Daoy (cell line): ENCODE measurements at places on chromosomes 2 and 18. TPM values are rescaled to one million over a fixed set of nuclear protein-coding genes. Genes with fewer than 3 reads are reported as not detected.

GRCh38 chr18:10010611-10011015 lies 96.8 kb downstream of the VAPA start:
- peak; percentile 29 for DNase-seq

DNA sequence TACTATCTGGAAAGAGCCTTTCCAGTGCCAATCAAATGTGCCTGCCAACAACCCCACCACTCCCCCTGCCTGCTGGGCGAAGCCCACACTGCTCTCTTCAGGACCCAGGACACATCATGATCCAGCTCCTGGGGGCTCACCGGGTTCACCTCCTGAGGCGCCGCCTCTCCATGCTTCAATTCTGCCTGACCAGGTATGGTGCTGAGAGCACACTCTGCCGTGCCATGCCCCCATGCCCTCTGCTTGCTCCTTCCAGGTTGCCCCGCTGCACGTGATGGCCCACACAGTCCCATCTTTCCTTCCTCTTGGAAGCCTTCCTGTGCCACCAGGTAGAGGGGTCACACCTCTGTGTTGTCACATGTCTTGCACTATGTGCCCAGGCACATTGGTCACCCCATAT lies 47.5 kb downstream of the ASB18 start:
- no peak for DNase-seq

GRCh38 chr18:66599190-66599589 lies 4.7 kb downstream of the CDH19 start:
- no peak for DNase-seq

- no peak for DNase-seq
Measured at GRCh38 chr18:8607776-8608742, 1.2 kb upstream of the RAB12 start.

DNA sequence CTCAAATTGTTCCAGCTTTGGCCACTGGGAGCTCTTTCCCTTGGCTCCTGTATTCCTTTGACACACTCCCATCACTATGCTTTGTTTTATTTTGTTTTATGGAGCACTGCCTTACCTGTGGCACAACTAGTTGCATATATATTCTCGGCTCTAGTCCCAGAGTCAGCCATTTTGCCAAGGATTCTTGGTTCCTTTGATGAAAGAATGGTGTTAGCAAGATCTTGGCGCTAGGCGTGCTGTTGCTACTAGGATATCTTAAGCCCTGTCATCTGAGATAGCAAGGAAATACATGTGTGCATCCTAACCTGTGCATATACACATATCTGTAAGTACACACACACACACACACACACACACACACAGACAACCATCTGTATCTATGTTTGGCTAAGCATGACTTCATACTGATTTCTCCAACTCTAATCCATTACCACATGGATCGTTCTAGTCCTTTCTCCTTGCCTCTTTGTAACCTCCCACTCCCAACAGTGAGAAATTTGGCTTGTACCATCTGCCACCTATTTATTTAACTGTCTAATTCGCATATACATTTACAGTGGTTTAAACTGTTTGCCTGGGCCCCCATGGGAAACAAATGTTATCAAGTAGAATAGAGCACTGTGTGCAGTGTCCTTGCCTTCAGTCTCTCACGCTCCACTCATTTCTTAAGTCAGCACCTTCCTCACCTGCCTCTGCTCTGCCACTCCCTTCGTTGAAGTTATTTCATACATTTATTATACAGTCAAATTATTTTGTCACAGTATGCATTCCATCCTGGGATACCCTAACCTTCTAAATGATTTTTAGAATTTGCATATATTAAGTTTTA lies 137.5 kb upstream of the MAP3K20 start:
- DNase-seq, result no peak

DNA sequence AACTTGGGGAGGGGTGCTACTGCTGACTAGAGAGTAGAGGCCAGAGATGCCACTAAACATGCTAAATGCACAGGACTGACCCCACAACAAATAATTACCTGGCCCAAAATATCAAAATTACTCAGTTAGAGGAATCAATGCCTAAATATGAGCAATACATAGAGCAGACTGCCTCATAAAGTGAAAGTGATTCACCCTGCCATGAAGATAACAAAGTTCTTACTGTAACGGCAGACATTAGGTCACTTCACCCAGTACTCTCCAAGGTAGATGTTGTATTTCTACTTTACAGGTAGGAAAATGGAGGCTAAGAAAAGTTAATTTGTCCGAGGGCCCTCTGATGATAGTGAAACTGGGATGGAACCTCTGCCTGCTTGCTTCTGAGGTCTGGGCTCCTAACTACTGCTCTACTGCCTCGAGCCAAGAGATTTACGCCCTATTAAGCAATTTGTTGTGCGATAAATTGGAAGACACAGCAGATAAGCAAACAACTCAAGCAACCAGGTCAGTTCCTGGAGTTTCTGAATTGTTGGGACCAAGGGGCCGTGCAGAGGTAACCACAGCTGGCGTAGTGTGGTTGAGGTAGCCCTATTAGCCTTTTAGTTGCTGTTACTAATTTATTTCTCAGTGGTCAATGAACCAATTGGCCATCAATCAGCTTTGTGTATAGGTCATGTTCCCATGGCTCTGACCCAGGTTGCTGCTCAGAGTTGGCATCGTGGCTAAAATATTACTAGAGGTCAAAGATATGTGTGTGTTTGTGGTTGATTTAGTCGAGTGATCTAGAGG lies 4.8 kb downstream of the DHRS9 start:
- peak; percentile 31 for DNase-seq

DNA sequence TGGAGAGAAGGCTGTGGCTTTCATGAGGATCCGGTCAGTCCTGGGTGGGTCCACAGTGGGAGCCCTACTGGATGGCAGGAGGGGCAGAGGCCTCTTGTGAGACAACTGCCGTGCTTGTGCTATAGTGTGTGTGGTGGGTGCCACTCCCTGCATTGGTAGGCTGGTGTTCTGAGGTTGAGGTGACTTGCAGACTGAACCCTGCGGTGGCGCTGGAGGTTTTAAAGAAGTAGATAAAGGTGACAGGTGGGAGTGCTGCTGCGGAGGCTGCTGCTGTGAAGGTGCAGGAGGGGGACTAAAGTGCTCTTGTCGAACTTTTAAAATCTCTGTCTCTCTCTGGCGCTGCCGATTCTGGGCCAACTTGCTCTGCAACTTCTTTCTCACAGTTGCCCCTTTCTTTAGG lies 29.7 kb downstream of the INO80D start:
- DNase-seq, result no peak

DNA sequence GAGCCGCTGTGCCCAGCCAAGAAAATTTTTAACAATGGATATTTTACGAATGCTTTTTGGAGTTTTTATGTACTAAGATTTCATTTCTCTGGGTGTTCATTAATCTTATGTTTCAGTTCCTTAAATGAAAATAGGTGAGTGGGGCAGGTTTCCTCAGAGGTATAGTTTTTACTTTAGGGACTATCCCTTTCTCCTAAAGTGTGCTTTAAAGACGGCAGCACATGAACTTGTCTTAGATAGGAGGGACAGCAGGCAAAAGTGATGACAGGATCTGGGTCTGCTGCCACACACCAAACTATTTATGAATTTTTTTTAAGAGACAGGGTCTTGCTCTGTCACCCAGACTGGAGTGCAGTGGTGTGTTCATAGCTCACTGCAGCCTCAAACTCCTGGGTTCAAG lies 8.0 kb upstream of the REL start:
- DNase-seq, result no peak

Gene RUFY4
- not detected in 2 replicates for total RNA-seq

DNA sequence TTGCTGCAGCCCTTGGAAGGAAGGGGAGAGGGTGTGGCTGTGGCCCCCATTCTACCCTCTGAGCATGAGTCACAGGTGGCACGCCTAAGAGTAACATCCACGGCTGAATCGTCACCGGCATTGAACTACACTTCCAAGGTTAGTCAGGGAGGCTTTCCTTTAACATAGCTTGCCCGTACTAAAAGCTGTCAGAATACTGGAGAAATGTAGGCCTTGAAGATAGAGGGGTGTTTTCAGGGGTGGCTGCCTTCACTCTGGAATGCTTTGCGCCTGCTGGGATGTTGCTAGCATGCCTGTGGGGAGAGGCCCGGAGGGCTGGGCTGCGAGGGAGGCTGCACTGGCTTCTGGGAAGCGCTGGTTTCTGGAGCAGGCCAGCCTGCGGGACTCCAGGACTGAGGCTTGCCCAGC lies 333.7 kb downstream of the AGAP1 start:
- DNase-seq, result peak; percentile 83

DNA sequence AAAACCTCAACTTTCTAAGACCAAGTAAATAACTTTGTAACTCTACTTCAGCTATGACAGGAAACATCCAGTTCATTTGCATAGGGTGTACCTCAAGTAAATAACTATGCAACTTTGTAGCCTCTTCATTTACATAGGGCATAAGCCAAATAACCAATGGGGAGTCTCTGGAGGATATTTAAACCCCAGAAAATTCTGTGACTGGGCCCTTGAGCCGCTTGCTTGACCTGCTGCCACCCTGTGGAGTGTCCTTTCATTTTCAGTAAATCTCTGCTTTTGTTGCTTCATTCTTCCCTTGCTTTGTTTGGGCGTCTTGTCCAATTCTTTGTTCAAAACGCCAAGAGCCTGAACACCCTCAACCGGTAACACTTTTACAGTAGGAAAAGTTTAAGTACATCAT lies 1112.7 kb upstream of the NRXN1 start:
- no peak for DNase-seq

Gene FAM117B
- total RNA-seq, result 1.4 and 2.1 TPM in 2 replicates

- no peak for DNase-seq
Measured at GRCh38 chr18:79400091-79400590, 4.4 kb downstream of the NFATC1 start.

GRCh38 chr18:65859075-65859474 lies 108.3 kb downstream of the CDH7 start:
- no peak for DNase-seq

DNA sequence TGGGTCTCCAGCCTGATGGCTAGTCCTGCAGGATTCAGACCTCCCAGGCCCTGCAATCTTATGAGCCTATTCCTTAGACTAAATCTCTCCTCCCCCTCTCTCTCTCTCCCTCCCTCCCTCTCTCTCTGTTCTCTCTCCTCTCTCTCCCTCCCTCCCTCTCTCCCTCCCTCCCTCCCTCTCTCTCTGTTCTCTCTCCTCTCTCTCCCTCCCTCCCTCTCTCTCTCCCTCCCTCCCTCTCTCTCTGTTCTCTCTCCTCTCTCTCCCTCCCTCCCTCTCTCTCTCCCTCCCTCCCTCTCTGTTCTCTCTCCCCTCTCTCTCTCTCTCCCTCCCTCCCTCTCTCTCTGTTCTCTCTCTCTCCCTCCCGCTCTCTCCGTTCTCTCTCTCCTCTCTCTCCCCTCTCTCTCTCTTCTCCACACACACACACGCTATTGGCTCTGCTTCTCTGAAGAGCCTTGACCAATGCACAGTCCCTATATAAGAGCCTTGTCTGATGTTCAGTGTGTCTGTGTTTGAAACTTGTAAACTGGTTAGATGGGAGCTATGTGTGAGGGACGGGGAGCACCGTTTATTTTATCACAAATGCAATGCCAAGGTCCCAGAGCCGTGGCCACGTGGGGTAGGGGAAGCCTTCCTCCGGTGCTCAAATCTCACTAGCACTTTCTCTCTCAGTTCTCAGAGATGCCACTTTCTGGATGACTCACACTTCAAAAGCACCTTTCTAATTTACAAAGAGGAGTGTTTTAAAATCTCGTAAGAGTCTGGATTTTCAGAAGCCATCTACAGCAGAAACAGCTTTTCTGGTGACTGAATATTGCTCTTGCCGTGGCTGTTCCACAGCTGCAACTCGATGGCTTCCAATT lies 9.4 kb upstream of the PRLH start:
- DNase-seq, result no peak

DNA sequence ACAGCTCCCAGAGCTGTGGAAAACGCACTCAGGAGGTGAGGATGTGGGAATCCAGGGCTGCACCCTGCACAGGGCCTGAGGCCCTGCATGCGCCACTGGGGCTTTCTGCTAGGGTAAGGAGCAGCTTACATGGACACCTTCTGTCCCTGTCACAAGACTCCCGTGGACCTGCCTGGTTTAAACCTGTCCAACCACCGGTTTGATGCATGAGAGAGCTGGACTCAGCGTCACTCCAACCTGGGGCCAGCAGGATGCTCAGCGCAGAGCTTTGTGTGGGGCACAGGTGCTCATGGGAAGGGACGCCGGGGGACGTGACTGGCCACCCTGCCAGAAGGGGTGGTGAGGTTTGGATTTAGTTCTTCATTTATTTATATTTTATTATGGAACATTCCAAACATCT lies 24.2 kb downstream of the SNORC start:
- no peak for DNase-seq

GRCh38 chr2:224078656-224079055 lies 39.6 kb upstream of the SERPINE2 start:
- DNase-seq, result no peak

- DNase-seq, result no peak
Measured at GRCh38 chr2:240594511-240595380, 8.2 kb downstream of the CAPN10 start.

DNA sequence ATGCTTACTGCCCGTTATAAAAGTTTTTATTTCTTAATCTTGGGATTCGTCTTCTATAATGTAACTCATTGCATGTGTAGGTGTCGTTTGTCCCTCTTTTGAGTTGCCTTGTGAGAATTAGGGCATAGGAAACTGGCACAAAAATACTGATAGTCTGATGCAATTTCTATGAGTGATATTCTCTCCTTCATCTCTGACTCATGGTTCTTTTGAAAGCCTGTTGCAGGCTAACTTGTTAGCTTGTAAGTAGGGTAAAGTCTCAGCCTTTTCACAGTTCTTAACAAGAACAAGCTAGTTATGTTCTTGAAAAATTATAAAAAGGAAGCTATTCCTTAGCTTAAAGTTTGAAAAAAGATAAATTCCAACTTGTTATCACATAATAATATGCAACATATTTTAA lies 1085.4 kb upstream of the NRXN1 start:
- DNase-seq, result no peak

DNA sequence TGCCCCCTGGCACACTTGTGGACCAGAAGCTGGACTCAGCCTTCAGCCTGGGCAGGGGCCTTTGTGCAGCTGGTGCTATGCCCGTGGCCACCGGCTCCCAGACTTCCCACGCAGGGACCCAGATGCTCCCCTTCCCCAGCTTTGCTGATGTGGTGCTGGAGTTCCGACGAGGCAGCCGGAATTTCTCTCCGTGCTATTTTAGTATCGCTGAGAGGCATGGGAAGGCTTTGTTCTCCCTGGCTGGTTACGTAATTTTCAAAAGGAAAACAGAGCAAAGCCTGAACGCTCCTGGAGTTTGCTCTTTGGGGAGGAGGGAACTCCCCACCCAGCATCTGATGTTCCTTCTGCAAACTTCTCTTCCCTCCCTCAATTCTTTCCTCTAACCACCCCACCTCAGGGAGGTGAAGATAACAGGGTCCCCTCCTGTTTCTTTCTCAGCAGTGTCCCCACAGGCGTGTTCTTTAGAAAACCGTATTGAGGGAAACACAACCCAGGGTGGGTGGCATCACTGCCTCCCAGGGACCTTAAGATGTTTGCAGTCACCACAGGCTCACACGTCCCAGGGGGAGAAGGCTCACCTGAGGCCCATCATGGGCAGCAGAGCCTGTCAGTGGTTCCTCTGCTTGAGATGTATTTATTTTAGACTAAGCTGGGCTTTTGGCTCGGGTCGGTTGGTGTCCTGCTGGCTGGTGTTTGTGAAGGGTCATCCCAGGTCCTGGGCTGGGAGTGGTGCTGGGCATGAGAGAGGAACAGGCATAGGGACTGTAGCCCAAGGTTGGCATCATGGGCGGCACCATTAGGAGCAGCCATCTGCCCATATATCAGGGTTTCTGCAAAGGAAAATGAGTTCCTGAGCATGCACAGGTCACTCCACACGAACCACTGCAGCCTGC lies 95.0 kb downstream of the MAPK4 start:
- no peak for DNase-seq
